ENCODE measurements at places on chromosomes 16 and 17.

DNA sequence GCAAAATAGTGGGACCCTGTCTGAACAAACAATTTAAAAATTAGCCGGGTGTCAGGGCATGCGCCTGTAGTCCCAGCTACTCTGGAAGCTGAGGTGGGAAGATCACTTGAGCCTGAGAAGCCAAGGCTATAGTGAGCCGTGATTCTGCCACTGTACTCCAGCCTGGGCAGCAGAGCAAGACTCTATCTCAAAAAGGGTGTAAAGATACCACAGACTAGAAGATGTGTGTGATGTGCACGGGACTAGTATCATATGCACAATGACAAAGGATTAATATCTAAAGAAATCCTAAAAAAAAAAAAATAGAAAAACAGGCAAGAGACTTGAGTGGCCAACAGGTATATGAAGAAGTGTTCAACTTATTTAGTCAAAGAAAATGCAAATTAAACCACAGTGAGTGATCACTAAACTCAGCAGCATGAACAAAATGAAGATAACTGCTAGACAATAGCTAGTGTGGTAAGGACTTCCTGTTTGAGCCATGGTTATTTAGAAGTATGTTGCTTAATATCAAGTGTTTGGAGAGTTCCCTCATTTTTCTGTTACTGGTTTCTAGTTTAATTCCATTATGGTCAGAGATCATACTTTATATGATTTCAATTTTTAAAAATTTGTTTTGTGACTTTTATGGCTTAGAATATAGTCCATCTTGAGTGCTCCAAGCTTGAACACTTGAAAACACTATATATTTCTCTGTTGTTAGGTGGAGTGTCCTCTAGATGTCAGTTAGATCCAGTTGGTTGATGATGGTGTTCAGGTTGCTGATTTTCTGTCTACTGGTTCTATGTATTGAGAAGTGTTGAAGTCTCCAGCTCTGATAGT is 14.7 kb upstream of the SLX4 start:
- no peak for DNase-seq

- DNase-seq = no peak
Observed at GRCh38 chr17:50659179-50659578, 24.5 kb downstream of the ABCC3 start.

DNA sequence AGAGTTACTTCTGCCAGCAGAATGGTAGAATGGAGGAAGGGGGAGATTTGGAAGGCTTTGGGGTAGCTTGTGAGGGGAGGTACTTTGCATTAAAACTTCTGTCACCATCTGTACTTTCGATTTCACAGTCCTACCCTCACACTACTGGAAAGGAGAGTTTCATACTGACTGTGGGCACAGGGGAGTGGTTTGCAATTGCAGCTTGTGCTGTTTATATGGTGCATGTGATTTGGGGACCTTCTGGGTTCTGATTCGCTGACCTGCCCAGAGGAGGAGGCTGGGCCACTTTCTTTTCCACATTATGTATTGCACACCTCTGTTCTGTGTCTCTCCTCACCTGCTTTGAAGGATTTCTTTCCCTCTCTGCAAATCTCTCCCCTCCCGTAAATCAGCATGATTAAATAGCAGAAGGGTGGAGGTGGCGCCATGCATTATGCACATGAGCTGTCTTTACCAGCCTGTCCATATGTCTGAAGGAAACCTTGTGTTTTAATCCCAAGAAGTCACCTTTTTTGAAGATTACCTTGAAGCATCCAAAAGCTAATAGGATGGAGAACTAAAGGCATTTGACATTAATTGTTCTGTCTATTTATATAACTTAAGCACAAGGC is 90.9 kb downstream of the RBFOX1 start:
- no peak for DNase-seq

DNA sequence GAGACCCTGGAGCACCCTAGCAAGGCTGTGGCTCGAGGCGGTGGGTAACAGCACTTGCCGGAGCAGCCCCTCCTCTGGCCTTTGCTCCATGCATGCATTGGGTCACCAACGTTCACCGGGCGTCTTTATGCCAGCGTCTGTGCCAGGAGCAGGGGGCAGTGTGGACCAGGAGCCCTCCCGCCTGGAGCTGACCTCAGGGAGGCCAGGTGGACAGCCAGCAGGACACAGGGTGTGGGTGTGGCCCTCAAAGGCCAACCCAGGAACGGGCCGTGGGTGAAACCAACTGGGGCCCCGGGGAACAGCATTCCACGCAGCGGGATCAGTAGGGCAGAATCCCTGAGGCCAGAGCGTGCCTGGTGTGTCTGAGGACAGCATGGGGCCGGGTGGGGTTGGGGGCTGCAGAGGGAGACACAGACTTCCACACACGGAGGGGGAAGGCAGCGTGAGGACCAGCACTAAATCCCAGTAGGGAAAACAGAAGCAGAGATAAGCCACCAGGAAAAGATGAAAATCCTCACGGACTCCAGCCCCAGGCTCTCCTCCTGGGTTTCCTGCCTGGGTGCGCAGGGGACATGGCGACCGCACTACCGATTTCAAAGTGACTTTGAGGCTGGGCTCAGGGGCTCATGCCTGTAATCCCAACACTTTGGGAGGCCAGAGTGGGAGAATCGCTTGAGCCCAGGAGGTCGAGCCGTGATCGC is 2.9 kb upstream of the CD7 start:
- DNase-seq = no peak

DNA sequence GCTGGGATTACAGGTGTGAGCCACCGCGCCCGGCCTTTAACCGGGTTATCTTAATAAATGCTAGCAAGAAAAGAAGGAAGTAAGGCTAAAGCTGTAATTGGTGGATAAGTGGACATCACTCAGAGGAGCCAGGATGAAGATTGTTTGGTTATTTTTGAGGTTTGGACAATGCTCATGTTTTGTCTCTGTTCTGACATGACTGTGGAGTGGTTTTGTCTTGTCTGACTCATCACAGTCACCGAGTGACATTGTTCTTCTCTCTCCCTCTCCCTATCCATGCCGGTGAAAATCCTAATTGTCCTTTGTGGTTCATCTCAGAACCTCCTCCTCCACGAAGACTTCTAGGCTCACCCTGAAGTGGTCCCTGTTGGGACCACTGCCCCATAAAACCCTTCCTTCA is 23.5 kb upstream of the GRIN2A start:
- DNase-seq = no peak
